Activated T-helper 9 cell treated with anti-CD3 and anti-CD28 coated beads, Interleukin-2, amount 50 U/mL, for 16 hours (primary cell): ENCODE measurements at places on chromosomes 1 and 21.

GRCh38 chr1:7541629-7542028 is 229.5 kb upstream of the VAMP3 start:
- no peak for DNase-seq

DNA sequence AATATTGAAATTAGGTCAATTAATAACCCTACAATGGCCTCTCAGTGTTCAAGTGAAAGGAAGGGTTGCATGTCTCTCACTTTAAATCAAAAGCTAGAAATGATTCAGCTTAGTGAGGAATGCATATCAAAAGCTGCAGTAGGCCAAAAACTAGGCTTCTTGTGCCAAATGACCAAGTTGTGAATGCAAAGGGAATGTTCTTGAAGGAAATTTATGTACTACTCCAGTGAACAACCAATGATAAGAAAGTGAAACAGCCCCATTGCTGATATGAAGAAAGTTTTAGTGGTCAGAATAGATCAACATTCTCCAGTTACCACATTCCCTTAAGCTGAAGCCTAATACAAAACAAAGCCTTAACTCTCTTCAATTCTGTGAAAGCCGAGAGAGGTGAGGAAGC is 10.0 kb downstream of the MAEL start:
- DNase-seq, result no peak

GRCh38 chr1:67193704-67194103 is 27.4 kb downstream of the IL23R start:
- no peak for DNase-seq

DNA sequence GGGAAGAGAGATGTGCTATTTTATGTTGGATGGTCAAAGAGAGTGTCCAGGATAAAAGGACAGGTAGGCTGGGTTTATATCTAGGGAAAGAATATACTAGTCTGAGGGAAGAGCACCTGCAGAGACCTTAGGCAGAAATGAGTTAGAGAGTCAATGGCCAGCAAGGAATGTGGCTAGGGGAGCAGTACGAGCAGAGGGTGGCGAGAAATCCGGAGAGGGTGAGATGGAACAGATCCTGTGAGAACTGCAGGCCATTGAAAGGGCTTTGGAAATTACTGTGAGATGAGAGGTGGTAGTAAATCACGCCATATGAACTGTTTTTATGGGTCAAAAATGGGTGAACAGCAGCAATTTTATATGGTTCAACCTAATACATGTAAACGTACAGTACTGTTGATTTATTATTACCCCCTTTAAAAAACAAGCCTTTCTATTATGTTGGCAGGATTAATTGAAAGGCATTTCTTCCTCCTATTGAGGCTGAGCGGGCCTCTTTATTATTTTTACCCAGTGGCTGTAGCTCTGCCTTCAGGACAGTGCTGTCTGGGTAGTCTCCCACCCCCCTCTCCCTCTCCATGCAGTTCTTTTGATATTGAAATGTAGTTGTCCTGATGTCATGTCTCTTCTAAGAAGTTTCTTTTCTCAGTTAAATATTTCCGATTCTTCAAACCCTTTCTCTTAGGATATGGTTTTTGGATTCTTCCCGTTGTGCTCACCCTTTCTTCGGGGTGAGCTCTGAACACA is 75.2 kb upstream of the CD1D start:
- DNase-seq, result no peak

GRCh38 chr1:15222653-15223303 is 24.2 kb upstream of the FHAD1 start:
- DNase-seq, result no peak

- DNase-seq, result no peak
Measured at GRCh38 chr1:44947774-44948311, 38.6 kb downstream of the EIF2B3 start.

DNA sequence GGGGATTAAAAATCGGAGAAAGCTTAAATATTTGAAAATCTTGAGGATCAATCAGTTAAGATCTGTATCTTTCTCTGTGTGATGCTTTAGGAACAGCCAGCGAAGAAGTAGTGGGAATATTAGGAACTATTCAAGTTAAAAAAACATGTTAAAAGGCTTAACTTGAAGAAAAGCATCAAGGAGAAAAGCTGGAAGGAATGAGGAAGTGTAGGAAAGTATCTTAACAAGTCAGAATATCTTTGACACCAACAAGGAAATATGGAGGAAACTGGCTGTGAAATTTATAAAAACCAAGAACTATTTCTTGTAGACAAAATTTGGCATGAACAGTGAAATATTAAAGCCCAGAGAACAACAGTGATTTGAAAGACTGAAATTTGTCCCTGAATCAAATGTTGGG is 60.4 kb downstream of the ATF6 start:
- DNase-seq, result no peak

GRCh38 chr21:37829447-37829846 is 86.8 kb downstream of the KCNJ6 start:
- DNase-seq, result no peak

DNA sequence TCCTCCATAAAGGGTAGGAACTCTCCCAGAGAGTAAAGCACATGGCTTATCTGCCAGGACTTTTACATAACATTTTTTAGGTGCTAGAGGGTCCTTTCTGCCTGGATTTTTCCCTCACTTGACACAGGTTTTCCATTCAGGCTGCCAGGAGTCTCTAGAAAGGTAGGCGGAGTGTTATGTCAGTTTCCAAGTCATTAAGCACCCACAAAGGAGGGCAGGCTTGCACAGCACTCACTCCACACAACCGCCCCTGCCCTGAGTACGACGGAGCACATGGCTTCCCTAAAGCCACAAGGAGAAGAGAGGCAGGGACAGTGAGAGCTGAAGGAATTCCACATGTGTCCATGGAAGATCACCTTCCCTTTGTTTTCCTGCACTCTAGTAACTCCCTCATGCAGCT is 55.7 kb downstream of the CAPZB start:
- no peak for DNase-seq

GRCh38 chr1:119898530-119898929 is 2.2 kb upstream of the ADAM30 start:
- no peak for DNase-seq

- no peak for DNase-seq
Measured at GRCh38 chr1:98327220-98327861, 334.2 kb upstream of the SNX7 start.

GRCh38 chr1:109135940-109136339 is 22.0 kb downstream of the ELAPOR1 start:
- no peak for DNase-seq

DNA sequence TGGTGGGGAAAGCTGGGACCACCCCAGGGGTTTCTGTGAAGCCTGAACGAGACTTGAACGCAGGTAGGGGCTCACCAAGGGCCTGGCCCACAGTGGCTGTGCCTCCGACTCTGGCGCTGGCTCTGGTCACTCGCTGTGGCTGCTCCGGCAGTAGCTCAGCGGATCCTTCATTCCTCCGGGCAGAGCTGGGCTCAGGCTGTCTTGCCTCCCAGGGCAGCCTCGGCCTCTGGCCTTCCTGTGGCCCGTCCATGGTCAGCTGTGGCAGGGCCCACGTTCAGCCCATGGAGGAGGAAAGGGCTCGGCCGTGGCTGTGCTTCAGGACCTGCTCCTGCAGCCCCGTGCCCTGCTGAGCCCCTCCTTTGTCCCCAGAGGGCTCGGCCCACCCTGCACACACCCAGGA is 162.9 kb upstream of the C1orf174 start:
- no peak for DNase-seq

DNA sequence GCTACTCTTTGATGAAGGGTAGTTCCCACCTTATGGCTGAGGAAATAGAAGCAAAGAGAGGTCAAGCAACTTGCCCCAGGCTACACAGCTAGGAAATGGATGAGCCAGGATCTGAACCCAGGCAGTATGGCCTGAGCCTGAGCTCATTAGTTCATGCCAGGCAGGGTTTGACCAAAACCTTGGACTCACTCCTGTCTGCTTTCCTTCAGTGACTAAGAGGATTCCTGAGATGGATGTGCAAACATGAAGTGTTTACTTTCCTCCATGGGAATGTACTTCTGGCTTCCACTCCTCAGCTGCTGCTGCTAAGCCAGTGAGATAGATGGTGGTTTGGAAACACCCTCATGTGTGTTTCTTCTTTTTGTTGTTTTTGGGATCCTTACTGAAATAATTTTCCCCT is 35.1 kb upstream of the ERRFI1 start:
- DNase-seq, result no peak

- DNase-seq, result no peak
Measured at GRCh38 chr1:44135886-44136285, 5.5 kb downstream of the KLF18 start.

- DNase-seq, result no peak
Measured at GRCh38 chr1:238485912-238486209, 595.1 kb upstream of the ZP4 start.

DNA sequence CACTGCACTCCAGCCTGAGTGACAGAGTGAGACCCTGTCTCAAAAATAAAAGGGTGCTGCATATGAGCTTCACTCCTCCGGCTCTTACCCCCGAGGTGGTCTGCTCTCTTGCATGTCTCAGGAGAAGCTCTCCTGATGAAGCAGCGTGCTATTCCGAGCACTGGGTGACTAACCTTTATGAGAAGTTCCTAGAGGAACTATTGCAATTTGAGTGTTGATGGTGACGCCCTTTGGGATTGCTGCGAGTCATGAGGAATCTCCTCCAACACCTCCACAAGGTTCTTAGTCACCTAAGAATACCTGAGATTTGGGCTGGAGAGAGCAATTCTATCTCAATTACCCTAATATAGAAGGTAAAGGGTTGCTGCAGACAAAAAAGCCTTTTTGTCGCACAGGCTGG is 40.8 kb upstream of the TINAGL1 start:
- no peak for DNase-seq

DNA sequence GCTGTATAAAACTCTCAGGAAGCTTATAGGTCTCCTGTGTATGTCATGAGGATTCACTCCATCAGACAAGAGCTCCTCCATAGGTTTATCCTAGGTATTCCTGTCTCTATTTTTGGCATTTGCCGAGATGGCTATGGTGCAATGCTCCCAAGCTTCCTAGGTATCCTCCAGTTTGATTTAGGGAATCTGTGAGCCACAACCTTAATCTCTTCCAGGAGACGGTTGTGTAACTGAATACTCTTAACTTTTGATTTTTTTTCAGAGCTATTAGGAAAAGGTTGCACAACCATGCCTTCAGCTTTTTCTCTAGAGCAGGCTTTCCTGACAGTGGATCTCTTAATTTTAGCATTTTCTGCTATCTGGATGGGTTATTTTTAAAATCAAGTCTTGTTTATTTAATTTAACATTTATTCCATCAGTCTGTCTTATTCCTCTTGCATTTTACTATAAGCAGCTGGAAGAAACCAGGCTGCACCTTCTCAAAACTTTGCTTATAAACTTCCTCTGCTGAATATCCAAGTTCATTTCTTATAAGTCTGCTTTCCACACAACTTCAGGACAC is 69.4 kb upstream of the BACE2 start:
- DNase-seq, result no peak

DNA sequence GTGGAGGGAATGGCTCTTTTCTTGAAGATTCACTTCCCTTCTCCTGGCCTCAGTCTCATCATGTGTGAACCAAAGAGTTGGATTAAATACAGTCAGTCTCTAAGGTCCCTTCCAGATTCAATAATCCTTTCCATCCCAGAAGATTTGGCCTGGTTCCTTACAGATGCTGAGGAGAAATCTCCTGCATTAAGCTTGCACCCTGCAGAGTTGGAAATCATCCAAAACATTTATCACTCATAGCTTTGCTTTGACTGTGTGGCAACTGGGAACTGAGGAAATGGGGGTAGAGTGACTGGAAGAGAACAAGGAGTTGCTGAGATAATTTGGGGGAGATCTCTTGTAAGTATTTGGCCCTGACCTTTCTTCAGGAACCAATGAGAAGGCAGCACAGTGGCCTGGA is 220.5 kb upstream of the SGIP1 start:
- DNase-seq, result no peak

- no peak for DNase-seq
Measured at GRCh38 chr1:96060621-96061020, 661.0 kb upstream of the PTBP2 start.

- DNase-seq, result no peak
Measured at GRCh38 chr21:26965907-26966581, 844 bp downstream of the ADAMTS5 start.

- no peak for DNase-seq
Measured at GRCh38 chr1:26828411-26828991, 2.0 kb downstream of the ZDHHC18 start.

DNA sequence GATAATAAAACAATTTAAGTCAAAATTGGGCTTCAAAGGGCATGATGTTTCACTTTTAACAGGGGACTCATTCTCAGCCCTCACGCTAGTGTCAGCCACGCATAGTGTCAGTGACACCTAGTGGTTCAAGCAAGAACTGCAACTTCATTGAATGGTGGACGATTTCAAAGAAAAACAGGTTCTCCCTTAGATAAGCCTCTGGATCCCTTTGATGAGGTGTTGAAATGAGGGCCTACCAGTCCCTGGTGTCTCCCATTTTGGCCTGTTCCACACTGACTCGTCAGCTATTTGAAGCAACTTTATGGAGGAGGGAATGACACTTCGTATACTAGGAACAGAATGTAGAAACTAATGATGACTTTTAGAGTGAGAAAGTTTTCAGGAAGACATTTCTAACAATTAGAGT is 56.2 kb downstream of the FCRL5 start:
- DNase-seq, result no peak

DNA sequence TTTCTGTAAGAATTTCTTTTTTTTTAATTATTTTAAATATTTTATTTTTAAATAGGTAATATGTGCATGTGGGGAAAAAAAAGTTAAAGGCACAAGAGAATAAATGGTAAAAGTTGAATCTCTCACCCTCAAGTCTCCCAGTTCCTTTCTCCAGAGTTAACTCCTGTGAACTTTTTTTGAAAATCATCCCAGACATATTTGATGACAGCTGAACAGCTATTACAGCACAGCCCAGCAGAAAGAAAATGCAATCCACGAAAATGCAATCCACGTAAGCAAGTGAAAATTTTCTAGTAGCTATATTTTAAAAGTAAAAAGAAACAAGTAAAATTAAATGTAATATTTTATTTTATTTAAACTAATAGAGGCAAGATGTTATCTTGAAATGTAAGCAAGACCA is 310.0 kb upstream of the RUNX1 start:
- no peak for DNase-seq

GRCh38 chr21:16767201-16767600 is 745.6 kb upstream of the CXADR start:
- no peak for DNase-seq

DNA sequence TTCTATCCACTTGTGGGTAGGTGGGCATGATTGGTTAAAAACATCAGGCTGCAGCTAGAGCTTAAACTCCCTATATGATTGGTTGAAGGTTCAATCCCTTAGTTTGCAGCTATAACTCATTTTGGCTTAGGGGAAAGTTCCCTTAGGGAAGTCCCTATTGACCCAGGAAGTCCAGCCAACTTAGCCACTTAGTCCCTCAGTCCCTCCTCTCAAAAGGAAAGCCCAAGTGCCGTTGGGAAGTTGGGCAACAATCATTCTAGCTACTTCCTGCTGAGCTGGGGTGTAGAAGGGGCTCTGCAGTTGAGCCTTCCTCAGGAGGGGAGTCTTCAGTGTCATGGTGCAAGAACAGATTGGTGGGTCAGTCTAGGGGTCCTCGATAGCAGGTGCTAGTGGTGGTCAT is 12.2 kb downstream of the MSTO1 start:
- no peak for DNase-seq

- no peak for DNase-seq
Measured at GRCh38 chr1:93758842-93759515, 77.3 kb upstream of the BCAR3 start.
